Pulmonary artery endothelial cell (primary cell): ENCODE measurements at places on chromosomes 1 and 21. TPM values are rescaled to one million over a fixed set of nuclear protein-coding genes. Genes with fewer than 3 reads are reported as not detected.

DNA sequence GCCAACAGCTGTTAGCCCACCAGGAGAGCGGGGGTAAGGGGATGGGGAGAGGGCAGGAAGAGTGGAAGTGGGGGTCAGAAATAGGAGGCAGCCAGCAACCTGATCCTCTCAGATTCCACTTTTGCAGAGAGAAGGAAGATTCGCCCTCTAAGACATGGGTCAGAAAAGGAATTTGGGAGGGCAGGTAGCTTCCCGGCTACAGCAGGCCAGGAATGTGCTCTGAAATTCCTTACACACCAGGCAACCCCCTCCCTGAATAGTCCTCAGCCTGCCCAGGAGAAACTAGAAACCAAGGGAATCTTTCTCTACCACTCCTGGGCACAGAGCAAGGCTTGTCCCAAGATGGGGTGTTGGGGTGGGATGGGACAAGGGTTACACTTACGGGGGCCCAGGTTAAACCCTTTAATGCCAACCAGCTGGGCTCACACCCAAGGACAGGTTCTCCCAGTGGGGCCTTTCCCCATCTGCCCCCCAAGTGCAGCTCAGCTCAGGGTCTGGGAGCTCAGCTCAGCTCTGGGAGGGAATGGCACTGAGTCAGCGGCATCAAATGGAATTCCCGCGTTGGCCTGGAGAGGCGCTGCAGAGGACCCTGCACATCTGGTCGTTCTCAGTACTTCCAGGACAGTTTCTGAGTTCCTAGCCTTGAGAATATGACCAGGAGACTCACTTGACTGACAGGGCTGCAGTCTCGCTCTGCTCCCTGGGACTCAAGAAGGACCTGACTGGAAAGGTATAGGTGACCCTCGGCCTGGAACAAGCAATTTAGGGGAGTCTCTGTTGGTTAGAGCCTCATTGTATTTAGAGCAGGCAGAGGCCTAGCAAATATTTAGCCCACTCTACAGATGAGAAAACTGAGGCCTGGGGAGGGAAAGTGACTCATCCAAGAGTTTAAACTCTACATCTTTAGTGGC, 761 bp downstream of the TNNT2 start:
- DNase-seq = no peak

Gene SIKE1
- total RNA-seq = 73.0 and 92.9 TPM in 2 replicates

DNA sequence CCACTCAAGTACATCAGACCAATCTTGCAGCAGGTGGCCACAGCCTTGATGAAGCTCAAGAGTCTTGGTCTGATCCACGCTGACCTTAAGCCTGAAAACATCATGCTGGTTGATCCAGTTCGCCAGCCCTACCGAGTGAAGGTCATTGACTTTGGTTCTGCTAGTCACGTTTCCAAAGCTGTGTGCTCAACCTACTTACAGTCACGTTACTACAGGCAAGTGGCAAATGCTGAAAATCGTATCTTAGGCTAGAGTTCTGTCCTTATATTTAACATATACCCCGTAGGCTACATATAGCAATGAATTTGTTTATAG, 12.1 kb downstream of the HIPK1 start:
- no peak for DNase-seq

Gene ITLN1
- total RNA-seq = 0.32 TPM in 1 of 2 replicates, not detected in the other

DNA sequence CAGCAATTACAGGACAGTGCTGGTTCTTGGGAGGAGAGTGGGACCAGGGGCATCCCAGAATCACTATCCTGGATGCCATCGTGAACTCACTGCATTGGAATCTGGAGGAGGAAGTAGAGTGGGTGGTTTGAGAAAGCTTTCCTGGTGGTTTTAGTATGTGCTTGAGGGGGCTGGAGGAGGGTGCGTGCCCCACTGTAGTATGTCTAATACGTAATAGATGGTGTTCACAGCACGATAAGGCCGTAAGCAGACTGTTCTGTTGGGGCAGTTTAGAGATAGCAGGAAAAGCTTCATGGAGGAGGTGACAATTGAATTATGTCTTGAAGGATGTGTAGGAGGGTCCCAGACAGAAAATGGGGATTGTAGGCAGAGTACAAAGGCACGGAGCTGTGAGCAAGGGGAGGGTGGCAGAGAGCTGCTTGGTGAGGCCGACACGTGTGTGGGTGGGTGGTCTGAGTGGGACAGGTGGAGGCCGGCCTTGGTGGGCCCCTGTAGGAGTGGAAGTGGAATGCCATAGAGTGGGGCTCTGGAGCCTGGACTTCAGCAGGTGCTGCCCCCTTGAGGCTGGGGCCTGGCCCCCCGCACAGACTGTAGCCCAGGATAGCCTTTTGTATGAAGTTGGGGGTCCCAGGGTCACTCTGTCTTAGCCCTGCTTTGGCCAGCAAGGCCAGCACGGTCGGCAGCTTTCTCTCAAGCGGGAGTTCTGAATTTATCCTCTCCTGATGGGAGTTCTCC, 37.0 kb downstream of the IL6R start:
- no peak for DNase-seq

DNA sequence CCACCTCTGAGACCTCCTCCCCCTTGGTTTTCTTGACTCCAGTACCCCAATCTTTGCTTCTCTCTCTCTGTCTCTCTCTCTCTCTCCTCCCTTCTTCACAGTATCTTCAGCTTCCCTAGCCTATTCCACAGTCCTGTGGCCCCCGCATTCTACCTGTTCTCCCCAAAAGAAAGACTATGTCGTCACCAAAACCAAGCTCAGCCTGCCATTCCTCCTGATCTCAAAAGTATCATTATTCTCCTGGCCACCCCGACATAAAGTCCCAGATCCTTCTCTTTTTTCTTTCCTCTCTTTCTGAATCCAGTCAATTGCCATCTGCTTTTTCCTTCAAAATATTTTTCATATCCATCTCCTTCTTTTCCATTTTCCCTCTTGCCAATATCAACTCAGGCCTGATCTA, 23.7 kb upstream of the KHDRBS1 start:
- DNase-seq = no peak

- DNase-seq = no peak
Measured at GRCh38 chr1:160371346-160371631, 4.4 kb downstream of the NHLH1 start.

GRCh38 chr1:64877151-64877550, 89.2 kb downstream of the JAK1 start:
- DNase-seq = no peak

- DNase-seq = no peak
Measured at GRCh38 chr1:240608707-240609106, 3.2 kb downstream of the GREM2 start.

Gene PDC
- not detected in 2 replicates for total RNA-seq
